Activated CD4-positive, alpha-beta memory T cell treated with anti-CD3 and anti-CD28 coated beads for 36 hours (primary cell): ENCODE measurements at places on chromosomes 1 and 21. TPM values are rescaled to one million over a fixed set of nuclear protein-coding genes. Genes with fewer than 3 reads are reported as not detected.

GSTM1 gene
- total RNA-seq, result 0.22 TPM

ADAMTS5 gene
- total RNA-seq, result not detected

DNA sequence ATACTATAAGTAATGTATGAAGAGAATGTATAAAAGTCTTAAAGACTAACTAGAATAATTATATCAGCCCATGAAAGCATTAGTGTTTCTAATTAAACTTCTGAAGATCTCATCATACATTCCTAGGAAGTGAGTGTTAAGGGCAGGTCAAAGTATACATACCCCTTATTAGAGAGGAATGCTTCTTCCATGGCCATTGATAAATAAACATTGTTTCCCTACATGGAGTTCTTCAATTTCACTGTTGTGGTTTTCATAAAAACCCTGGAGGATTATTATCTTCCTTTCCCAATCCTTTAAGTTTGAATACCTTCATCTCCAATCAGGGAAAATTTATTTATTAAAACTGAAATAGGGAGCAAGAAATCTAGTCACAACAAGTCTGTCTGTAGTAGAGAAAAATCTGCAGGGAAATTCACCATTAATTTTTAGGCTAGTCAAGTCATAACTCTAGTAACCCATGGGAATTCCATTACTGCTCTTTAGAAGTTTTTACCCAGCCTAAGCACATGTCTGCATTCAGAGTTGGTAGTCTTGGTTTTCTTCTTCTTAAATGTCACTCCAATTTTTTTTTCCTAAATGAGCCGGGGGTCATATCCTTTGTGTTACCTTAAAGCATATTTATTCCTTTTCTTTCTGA is 147.0 kb downstream of the TNFSF18 start:
- no peak for DNase-seq

GRCh38 chr1:45079533-45079932 is 67.5 kb downstream of the UROD start:
- DNase-seq, result no peak

GRCh38 chr21:45162809-45163208 is 88.4 kb downstream of the ADARB1 start:
- DNase-seq, result no peak

DNA sequence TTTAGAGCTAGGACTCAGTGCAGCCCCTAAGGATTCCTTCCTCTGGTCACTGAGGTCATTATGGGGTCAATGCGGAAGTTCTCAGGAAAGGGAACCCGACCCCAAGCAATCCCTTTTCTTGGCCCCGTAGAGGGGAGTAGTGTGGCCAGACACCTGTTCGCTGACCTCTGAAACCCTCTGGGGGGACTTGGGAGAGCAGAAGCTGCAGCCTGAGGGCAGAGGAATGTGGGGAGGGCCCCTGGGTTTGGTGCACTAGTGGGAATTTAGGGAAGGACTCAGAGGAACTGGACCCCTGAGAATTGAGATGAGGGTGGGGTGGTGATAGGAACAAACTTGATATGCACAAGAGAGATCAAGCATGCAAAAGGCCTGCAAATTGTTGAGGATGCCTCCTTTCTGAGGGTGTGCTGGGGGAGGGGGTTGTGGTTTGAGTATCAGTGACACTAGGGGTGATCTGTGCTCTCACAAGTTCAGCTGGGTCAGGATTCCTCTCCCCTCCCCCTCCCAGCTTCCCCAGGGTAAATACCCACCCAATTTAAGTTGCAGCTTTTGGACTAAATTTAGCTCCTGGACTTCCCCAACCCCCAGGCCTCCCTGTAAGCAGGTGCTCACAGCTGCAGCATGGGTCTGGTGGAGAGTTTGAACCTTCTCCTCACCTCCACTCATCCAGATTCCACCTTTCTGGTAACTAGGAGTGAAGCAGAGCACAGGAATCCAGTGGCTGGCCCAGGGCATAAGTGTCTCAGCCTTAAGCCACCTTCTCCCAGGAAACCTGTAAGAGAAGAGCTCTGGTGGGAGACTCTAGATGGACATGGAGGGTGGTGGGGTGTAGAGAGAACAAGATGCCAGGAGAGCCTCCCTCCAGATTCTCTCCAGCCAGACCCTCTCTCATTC is 13.5 kb downstream of the ADAMTSL4 start:
- peak; percentile 93 for DNase-seq

DNA sequence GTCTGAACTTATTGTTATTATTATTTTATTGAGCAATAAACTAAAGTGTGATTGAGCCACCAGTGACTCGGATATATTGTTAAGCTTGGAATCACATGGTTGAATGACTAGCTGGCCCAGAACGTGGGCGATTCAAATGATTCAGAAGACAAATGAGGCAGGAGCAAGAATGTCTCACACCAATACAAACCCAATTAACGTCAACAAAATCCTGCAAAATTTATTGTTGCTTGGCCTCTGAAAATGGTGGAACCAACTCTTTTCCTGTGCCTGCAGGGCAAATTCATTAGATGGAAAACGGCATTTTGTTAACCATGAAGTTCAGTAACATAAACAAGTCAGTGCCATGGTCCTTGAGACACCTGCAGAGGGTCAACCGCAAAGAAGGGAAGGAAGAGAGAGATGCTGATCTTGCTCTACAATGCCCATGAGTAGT is 482.0 kb downstream of the SETD4 start:
- DNase-seq, result no peak

- DNase-seq, result no peak
Measured at GRCh38 chr1:119766374-119766794, 2.3 kb downstream of the HMGCS2 start.

- no peak for DNase-seq
Measured at GRCh38 chr1:40847023-40847745, 15.0 kb downstream of the CITED4 start.

GRCh38 chr1:20284625-20285024 is 6.0 kb upstream of the VWA5B1 start:
- DNase-seq, result no peak

- DNase-seq, result no peak
Measured at GRCh38 chr1:30704765-30705509, 18.4 kb downstream of the MATN1 start.

DNA sequence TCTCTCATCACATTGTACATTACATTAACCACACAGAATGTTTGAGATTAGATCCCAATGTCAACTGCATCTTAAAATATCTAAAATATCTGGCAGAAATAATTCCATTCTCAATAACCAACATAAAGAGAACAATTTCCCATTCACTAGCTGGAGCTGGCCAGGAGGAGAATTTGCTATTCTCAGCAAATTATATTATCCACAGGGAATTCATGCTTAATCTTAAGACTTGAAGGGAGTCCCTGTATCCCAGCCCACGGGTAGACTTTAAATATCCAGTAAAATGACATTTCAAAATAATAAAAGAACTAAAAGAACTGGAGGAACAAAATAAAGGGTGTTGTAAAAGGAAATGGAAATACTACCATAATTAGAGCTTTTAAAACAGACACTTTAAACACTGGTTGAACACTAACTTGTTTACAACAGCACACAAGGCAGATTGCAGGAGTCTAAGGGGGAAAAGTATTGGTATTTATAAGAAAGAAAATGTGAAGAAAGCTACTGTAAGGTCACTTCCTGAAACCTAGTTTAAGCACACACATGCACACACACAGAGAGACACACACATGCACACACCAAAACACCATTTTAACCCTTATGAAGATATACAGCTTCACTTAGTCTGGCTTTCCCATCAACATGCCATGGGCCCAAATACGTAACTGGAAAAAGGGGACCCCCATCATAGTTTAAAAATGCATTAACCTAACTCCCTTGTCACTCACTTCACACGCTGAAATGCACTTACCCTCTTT is 107.0 kb downstream of the PTPN14 start:
- DNase-seq, result no peak

DNA sequence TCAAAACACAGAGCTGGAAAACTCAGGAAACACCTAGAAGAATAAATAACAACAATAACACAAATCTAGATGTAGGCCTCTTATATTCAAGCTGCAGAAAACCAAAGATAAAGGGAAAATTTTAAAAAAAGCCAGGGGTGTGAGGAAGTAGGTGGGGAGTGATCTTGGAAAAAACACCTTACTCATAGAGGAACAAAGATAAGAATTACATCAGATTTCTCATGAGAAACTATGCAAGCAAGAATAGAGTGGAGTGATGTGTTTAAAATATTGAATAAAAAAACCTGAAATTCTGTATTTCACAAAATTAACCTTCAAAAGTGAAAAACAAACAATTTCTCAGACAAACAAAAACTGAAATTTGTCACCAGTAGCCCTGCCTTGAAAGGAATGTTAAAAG is 265.5 kb upstream of the RGS18 start:
- no peak for DNase-seq

DNA sequence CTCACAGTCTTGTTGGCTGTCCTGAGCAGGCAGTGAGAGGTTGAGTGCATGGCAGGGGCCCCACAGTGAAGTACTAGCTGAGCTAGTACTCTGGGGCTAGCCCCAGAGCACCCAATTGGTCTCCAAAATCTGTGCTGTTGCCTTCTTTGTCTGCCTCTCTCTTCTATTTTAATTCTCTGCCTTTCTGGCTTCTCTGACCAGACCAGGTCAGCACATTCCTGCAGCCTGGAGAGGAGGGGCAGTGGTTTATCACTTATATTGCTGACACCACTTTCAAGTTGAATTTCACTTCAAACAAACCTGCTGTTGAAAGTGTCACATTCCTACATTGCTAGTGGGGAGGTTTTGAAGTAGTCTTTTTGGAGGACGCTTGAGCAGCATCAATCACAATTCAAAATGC is 628.7 kb downstream of the PTPRU start:
- no peak for DNase-seq
